GM23338 (cell line): ENCODE measurements at places on chromosomes 2 and 18.

DNA sequence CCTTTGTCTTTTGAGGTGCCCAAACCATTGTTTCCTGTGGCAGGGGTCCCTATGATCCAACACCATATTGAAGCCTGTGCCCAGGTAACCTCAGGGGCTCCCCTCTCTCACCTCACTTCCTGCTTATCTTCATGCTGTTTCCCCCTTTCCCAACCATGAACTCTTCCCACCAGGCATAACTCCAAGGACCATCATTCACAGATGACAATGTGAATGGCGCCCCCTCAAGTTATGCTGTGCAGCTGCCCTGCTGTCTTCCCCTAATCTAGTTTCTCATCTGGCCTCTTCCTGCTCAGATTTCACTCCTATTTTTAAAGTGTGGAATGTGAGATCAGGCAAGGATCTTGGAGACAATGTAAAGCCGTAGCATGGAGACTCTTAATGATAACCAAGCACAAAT lies 1.4 kb downstream of the GMPPA start:
- peak; percentile 66 for DNase-seq

- DNase-seq: no peak
These were observed 57.8 kb downstream of the SPRED2 start for GRCh38 chr2:65374575-65374974.

- DNase-seq: no peak
These were observed 142.6 kb downstream of the PXDN start for GRCh38 chr2:1601471-1602277.

DNA sequence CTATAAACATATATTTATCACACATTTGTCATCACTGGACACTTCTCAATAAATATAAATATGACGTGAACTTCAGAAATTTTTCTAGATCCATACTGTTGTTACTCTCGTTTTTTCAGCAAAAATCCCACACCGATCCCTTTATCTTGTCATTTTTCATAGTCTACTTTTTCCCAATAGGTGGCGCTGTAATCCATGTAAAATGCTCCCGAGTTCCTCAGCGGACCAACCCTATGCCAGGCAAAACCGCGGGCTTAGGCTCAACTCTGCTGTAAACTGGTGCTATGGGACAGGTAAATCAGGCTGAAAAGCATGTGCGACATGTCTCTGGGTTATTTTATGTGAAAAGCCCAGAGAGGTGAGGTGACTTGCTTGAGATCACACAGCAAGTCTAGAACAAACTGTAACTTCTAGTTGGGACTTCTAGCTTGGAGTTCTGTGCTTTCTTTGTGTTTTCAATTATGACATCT lies 104.0 kb downstream of the COBLL1 start:
- DNase-seq: peak; percentile 95

DNA sequence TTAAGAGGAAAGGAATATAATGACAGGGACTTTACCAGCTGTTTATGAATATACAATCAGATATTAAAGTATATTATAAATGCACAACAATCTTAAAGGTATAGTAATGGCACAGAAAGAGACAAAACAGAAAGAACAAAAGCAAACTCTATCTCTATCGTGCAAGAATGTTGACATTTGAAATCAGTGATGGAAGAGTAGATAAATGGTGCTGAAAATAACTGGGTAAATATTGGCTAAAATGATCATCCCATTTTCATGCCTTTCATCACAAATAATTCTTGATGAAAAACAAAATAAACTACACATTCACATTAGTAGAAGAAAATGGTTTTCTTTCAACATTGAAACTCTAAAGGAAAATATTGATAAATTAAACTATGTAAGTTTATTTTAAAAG lies 495.9 kb downstream of the IRS1 start:
- DNase-seq: no peak

DNA sequence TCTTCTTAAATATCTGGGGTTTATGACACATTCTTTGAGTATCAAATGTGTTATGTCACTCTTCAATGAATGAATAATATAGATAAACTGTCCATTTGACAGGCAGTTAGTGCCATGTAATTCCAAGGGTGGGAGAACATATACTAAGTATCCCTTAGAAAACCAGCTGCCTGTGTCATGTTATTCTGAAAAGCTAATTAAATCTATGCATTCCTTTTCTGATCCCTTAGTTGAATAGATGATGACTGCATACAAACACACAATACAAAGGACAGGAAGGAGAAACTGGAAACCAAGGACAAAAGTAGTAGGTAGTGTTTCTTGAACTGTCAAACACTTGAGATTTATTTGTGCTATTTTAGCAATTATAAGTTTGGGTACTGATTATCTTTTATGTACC lies 8.3 kb downstream of the ARHGAP28 start:
- no peak for DNase-seq

DNA sequence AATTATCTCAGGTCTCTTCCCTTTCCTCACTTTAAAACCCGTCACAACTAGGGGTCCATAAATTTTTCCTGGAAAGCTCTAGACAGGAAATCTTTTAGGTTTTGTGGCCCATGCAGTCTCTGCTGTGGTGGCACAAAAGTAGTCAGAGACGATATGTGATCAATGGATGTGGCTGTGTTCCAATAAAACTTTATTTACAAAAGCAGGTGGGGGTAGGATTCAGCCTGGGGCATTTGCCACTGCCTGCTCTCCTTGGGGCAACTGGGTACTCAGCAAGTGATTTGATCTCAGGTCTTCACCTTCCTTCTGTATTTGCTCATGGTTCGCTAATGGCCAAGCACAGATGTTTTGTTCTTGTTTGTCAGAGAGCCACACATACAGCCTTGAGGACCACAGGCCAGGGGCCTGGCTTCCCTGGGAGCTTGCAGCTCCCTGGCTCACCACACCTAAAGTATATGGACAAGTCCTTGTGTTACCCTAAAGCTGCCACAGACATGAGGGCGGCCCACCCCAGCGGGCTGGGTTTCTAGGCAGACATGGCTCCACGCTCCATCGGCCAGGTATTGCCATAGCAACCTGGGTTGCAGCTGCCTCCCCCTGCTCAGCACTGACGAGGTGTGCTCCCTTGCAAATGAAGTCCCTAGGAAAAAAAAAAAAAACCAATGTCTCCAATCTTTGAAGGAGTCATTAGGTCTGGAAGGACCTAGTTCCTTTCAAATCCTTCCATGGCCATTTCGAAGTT lies 89.7 kb upstream of the YWHAQ start:
- no peak for DNase-seq

DNA sequence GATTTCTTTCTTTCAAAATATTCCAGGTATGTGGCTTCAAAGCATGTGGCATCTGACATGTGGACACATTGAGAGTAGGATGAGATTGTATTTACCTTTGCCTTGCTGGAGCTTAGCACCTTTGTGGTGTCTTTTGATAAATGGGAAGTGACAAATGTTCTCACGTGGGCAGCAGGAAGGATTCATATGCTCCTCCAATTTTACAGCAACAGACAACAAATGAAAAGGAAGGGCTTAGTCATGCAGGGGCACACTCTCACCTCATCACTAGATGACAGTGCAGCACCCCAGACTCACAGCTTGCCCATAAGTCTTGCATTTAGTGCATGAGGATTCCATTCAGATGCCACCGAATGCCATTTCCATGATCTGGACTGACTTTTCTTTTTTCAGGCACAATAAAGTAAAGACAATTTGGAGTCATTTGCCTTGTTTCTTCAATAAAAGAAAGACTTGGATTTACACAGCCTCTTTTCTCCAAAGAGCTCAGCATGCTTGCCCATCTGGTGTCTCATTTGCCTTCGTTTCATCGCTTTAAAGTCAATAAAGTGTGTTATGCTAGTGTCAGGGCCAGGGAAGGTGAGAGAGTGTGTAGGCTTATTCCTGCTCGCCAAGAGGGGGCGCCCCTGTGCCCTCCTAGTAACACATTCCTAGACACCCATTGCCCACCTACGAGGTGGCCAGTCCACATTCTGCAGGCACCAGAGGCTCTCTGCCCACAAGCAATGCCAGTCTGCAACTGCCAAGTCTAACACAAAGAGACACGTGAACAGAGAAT lies 39.6 kb upstream of the DAPL1 start:
- peak; percentile 72 for DNase-seq
